ENCODE measurements at places on chromosomes 6 and 20.
A peak's percentile ranks its signal among the peaks of the same experiment; 100 is the strongest.

GRCh38 chr6:11931296-11932035, 80.6 kb upstream of the HIVEP1 start:
- no peak for DNase-seq

DNA sequence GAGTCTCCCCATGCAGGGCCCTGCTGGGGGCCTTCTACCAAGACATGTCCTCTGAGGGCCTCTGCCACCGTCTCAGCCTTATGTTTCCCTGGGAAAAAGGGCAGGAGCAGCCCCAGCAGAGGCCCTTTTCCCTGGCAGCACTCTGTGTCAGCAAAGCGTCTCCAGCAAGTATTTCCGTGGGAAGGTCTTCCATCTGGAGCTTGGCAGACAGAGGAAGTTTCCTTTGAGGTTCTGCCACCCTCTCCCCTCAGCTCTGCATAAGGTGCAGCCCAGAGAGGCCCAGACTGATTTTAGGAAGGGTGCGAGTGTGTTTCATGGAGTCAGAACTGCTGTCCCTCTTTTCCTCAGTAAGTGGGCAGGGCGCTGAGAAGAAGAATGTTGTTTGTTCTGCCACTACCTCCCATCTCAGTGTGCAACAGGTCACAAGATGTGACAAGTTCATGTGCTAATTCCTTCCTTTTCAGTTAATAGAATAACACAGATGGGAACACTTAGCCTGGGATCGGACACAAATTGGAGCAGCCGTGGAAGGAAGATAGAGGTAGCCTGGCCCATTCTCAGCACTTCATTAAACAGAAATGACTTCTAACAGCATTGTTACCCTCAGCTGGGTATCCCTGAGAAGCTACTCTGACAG, 784.4 kb downstream of the MAFB start:
- DNase-seq: no peak

DNA sequence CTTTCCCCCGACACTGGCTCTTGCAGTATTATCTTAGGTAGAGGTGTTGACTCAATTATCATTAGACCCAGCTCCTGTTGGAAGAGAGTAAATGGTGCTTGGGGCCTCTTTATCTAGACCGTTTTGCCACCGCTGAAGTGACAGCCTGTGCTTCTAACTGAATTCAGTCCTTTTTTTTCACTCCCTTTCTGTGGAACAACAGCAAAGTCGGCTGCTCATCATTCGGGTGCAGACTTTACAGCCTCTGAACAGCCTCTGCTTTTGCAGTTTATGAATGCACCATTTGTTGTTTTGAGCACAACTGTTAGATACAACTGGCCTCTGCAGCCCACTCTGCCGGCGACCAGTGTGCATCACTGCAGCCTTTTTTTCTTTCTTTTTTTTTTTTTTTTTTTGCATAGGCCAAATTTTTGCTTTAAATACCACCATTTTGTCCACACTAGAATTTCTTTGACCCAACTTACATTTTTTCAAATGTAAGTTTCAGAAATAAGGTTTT, 35.8 kb downstream of the RREB1 start:
- no peak for DNase-seq

DNA sequence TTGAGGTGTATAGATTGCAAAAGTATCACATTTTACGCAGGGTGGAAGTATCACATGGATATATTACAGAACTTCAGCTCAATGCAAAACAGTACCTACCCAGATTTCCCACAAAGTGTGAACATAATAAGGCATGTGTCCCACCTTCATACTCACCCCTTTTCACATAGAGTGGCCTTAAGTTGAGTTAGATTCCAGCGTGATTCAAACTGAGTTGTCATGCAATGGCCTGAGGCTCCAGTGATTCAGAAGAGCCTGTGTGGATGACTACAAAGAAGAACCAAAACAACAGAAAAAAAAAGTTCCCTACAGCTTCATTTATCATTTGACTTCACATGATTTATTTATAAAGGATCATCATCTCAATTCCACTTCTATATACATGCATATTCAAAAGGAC, 309.7 kb downstream of the SLC35F1 start:
- no peak for DNase-seq

GRCh38 chr6:30942338-30943060, 1.7 kb downstream of the MUCL3 start:
- peak; percentile 89 for DNase-seq

- DNase-seq: no peak
These were observed 15.6 kb downstream of the MAS1 start for GRCh38 chr6:159906400-159906799.

DNA sequence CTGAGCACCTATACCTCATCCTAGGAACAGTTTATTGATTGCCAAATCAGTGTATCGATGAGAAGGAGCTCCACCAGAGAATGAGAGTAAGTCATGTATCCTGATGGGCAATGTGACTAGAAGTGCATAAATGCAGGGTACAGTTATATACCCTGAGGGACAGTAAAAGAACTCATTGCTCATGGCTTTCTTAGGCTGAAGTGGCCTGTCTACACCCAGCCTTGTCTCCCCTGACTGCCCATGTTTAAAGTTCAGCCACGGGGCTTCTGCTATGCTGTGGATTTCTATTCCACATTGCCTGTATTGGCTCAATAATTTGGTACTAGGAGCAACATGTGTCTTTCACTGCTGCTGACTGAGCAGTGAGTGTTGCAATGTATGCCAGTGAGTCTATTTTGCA, 400.4 kb upstream of the IMPG1 start:
- DNase-seq: no peak

DNA sequence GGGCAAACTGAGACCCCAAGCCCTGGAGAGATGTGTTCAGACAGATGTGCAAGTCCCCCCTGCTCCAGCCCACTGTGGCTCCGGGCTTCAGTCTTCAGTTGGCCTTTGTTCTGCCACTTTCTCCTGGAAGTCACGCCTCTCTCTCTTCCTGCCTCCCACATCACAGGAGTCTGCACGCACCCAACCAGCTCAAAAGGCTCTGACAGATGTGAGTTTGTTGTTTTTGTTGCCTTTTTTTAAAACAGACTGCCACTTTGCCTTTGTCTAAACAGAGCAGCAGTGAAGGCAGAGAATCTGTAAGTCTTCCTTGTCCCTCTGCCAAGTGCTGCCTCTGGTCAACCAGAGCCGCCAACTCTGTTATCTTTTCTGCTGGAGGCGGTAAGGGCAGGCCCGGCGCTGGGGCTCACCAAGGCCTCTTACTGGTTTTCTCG, 149.7 kb downstream of the TFAP2C start:
- DNase-seq: peak; percentile 67

GRCh38 chr6:78883651-78884050, 16.3 kb downstream of the IRAK1BP1 start:
- no peak for DNase-seq

- DNase-seq: no peak
These were observed 15.7 kb downstream of the SASH1 start for GRCh38 chr6:148358196-148358785.

DNA sequence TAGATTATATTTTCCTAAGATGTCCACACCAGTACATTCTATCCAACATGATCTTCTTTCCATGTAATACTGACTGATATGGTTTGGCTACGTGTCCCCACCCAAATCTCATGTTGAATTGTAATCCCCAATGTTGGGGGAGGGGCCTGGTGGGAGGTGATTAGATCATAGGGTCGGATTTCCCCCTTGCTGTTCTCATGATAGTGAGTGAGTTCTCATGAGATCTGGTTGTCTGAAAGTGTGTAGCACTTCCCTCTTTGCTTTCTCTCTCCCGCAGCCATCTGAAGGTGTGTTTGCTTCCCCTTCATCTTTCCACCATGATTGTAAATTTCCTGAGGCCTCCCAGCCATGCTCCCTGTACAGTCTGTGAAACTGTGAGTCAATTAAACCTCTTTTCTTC, 12.2 kb upstream of the HBS1L start:
- DNase-seq: no peak

DNA sequence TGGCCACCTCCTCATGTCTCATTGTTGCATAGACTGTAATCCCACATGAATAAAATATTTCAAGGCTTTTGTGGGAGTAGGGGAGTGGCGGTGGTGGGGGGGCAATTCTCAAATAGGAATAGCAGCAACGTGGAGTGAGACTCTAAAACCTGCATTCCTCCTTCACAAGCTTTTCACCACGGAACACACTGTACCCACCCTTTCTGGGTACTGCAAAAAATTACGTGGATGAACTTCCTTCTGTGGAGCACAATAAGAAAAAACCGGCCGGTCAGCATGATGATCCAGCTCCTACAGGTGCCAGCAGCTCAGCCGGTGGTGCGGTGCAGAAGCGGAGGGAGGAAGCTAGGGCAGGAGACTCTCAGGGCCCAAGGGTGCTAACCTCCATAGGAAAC, 930 bp upstream of the RRAGD start:
- DNase-seq: no peak

DNA sequence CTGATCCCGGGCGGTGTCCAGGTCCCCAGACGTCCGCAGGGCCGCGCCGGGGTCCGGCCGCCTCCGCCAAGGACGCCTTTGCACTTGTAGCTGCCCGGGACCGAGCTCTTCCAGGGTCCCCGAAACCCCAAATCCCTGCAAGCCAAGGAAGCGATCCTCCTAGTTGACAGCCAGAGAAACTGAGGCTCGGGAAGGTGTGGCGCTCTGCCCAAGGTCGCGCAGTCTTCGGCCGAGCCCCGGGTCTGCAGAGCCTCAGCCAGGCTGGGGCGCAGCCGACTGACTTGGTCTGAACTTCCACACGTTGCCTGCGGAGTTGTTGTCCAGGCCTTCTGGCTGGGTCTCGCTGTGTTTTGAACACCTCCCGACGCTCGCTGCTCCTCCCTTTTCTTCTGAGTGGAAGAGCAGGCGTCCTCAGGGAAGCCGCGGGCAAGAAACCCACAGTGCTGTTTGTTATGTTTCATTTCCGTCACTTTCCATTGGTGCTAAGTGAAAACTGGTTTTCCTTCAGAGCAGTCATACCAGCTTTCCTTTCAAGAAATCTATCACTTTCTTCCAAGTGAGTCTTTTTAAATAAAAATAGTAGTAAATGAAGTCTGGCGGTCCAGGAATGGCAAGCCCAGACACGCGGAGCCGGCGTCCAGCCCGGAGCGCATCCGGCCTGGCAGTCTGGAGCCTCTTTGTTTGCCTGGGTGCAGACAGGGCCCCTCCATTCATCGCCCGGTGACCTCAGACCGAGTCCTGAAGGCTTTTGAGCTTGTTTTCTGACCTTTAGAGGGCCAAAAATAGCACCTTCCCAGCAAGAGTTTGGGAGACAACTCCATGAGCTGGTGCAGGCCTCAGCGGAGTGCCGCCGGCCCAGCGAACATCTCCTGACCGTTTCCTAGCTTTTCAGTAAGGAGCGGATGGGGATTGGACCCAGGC, 698 bp downstream of the FAM210B start:
- peak; percentile 63 for DNase-seq

DNA sequence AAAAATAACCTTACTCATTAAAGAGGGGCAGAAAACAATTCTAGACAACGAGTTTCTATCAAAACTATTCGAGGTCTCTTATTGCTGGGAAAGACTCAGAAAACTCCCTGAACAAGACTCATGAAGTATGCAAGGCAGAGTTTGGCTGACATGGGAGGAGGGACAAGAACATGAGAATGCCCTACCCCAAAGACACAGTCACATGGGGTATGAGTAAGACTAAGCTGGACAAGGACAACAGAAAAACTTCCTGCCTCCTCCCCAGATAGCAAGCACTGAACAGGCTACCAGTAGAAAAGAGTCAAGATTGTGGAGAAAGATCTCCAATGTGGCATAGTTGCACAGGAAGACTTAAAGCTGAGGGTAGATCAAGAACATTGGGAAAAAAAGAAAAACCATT, 39.7 kb upstream of the PHIP start:
- peak; percentile 6 for DNase-seq

- DNase-seq: no peak
These were observed 234.1 kb upstream of the ZFP64 start for GRCh38 chr20:52425701-52426100.

DNA sequence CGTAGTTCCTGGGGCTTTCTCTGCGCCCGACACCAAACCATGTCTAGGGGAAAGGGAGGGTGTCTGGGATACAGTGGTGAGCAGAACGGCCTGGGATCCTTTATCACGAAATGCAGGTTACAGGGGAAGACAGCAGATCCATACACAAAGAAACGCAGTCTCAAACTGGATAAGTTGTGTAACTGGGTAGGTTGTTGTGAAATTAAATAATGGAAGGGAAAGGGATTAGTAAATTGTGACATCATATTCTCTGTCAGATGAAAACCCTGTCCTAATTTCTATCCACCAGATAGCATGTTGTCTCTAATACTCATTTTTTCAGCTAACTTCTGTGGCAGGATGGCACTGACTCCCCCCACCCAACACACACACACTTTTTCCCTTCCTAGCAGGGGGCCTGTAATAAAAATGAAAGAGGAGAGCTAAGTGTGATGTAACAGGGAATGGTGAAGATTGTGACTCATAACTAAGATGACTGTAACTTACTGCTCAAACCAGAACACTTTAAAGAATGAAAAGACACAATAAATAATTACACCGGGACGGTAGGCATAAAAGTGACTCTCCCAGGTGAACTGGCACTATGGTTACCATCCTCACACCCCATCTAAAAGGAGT, 769 bp upstream of the TRPC4AP start:
- DNase-seq: peak; percentile 84
